ENCODE measurements at places on chromosomes 12 and 14.

DNA sequence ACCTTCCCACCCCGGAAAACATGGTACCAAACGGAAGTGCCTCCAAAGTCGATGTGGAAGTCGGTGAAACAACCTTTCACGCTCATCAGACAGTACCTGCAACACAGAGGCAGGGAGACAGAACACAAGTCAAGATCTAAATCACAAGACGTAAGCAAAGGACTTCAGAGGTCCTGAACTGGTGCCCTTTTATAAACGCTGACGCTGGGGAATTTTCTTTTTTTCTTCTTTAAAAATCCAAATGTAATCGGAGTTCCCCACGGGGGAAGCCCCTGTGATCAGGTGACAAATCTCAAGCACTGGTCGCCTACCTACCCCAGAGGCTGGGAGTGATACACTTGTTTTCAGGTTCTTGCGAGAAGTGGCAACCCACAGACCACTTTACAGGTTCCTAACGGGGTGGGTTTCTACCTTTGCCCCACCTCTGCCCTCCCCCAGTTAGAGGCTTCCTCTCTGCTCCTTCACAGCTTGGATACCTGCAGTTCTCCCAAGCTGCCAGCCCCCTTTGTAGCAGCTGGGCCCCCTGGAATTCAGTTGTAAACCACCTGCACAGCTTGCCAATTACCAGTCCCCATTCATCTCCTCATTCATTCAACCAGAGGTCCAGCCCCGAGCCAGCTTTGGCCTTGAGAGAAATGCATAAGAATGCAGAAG, 46.2 kb downstream of the KDM2B start:
- DNase-seq: no peak

- DNase-seq: no peak
Observed at GRCh38 chr14:64563696-64564095, 13.9 kb downstream of the PPP1R36 start.

DNA sequence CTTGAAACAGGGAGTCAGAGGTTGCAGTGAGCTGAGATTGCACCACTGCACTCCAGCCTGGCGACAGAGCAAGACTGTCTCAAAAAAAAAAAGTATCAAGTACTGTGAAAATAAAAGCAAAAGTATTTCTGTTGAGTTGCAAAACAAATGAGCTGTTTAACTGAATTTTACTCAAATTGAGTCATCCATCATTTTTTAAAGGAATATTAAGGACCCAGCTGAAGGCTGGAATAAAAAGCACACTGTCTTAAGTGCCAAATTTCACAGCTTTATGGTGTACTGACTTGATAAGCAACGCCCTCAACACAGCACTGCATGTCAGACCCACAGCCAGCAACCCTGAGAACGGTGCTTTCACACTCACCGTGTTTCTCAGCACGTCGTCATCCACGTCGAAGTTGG, 57.9 kb downstream of the AMN start:
- DNase-seq: no peak

DNA sequence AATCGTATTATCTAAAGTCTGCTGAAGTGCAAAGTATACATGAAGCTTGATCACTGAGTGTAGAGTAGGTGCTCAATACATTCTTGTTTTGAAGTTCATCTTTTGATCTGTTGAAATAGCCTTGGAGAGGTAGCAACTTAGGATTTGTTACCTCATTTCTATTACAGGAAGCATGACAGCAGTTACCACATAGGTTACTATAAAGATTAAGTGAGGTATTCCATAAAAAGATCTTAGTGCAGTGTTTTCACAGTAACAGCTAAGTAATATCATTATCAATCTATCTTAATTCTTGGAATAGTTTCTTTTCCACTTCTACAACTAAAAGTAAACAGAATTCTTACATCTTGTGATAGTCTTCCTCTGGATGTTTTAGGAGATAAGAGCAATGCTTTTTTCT, 50.9 kb downstream of the BTBD7 start:
- no peak for DNase-seq

- DNase-seq: no peak
Observed at GRCh38 chr12:116539905-116540482, 19.2 kb upstream of the MAP1LC3B2 start.

DNA sequence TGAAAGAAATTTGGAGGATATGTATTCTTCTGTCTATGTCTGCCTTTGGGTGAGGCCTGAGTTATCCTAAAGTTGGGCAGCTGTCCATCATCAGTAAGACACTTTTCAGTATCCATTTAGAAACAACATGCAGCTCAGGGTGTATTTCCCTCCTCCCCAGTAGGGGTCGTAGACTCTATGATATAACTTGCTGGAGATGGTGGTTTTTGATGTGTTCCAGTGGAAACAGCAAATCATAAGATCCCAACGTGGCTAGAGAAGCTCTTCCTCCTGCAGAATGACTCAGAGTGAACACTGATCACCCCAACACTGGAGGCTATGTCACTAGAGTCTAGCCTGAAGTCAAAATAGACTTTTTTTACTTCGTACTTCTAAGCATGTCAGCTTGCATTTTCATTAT, 331.6 kb upstream of the STXBP6 start:
- no peak for DNase-seq
